ENCODE measurements at places on chromosomes 1 and 21.

- DNase-seq, result no peak
These were observed 128.9 kb downstream of the HHAT start for GRCh38 chr1:210457568-210457967.

- no peak for DNase-seq
These were observed 155.0 kb upstream of the EDN2 start for GRCh38 chr1:41639332-41639936.

DNA sequence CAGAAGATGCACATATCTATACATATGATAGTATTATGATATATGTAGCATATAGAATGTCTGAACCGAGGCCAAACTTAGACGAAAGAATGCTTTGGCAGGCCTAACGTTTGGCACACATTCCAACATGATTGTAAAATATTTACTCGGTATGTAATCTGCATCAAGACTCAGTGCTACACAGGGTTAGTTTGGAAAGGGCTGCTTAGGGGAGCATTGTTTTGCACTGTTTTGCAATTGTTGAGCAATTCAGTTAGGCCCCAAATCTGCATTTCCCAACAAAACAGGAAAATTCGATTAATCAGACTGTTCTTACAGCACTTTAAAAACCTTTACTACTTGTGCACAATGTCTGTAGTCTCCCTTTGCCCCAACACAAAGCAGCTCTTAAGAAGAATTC, 216.0 kb upstream of the NEGR1 start:
- DNase-seq, result no peak

DNA sequence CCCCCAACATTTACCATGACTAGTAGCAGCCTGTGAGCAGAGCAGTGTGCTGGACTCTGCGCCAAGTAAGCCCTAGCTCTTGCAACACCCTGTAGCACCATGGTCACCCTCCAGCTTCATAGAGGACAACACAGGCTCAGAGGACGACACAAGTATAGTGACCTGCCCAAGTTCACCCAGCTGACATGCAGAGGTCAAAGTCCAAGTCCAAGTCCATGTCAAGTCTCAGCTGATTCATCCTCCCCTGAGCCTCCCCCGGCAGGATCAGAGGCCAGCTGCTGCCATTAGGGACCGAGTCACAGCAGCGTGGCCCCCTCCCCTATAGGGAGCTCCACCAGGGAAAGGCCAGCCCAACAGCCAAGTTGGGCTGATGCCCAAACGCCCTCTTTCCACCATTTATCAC, 15.9 kb downstream of the SDC3 start:
- no peak for DNase-seq

DNA sequence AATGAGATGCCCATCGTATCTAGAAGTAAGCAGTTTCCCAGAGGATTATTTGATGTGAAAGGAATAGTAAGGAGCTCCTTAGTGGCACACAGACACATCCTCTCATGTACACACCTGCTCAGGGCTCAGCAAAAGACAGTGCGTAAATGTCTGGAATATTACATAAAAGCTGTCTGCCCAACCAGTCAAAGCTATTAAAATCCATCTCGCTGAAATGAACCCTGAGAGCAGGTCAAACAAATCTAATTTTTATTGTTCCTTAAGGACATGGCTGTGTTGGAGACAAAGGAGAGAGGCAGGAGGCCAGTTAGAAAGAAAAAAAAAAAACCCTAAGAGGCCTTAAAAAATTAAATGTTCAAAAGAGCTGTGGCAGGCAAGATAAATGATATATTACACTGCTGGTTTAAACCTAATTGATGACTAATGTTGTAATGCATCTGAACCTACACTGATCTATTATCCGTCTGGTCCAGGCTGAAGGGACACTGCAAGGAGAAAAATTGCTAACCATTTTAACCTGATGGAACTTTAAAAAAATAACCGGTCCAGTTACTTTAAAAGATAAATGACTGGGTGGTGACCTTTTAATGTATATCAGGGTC, 58.5 kb upstream of the FGGY start:
- DNase-seq, result no peak

DNA sequence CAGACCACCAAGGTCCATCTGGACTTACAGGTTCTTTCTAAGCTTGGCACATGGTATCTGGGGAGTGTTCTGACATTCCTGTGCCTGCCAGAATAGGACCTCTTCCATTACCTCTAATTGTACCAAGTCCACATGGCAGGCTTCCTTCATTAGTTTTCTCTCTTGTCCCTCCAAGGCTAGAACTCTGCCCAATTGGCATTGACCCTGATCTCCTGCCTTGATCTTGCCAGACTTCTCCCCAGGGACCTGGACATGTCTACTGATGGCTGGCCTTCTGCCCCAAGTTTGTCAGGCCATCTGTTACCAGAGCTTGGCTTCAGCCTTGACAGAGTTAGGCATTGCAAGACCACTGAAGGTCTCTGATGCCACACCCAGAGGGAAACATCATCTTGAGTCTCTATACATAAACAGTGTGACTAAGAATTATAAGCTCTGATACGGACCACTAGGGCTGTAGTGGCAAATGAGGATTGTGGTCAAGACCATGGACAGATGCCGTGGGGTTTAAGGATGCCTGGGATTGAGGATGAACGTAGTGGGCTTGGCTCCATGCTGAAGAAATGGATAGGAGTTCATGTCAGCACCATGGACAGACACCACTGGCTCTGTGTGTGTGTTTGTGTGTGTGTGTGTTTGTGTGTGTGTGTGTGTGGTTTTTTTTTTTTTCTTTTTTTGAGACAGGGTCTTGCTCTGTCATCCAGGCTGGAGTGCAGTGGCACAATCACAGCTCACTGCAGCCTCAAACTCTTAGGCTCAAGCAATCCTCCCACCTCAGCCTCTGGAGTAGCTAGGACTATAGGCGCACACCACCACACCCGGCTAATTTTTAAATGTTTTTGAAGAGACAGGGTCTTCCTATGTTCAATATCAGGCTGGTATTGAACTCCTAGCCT, 19.5 kb upstream of the PSMB2 start:
- no peak for DNase-seq

- DNase-seq, result no peak
These were observed 11.6 kb downstream of the UBE2J2 start for GRCh38 chr1:1262071-1262470.

DNA sequence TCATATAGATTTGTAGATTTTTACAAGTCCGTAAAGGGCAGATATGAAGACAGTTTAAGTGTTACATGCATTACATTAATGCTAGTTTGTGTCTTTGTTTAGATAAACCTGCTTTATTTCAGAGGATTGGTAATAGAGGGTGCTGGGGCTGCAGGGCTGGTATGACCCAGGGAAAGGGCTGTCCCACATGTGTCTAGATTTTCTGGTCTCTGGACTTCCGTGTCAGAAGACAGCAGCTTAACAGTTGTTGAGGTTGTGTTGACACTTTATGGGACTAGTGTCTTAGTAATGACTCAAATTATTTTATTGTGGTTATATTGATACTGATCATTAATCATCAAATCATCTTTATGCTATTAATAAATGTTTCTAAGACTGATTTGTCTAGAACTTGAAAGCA, 10.1 kb downstream of the PRDM2 start:
- no peak for DNase-seq

DNA sequence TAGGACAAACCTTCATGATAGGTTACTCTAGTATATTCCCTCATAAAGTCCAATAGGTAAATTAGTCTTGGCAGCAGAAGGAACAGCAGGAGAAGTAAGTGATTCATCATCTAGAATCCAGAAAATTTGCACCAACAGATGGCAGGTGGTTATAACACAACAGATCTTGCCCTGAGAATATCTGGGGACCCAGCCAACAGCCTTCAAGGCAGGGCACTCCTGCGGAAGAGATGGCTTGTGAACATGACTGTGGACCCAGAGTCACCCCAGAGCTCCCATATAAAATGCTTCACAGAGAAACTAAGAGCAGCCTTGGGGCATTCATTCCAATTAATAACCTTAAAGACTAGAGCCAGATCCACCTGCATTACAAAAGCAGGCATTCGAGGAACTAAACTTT, 7.9 kb upstream of the PLA2G2C start:
- no peak for DNase-seq

GRCh38 chr1:58996341-58997059, 212.7 kb upstream of the JUN start:
- DNase-seq, result no peak

DNA sequence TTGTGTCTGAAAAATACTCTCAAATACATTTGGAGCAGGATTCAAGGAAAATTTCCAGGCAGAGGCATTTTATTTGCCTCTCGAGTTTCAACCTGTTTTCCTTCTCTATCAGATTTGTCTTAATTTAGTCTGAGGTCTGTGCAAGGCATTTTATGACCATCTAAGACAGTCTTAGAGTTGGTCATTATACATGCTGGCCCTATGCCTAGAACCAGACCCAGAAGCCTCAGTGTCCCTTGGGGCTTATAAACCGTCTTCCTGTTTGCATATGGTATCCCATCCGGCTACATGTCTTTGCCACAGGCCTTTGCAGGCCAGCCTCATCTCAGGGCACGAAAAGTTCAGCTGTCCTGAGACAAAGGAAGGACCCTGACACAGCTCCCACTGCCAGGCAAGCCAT, 346.1 kb downstream of the SIPA1L2 start:
- DNase-seq, result no peak

- DNase-seq, result no peak
These were observed 90.0 kb downstream of the FNBP1L start for GRCh38 chr1:93537924-93538323.

- peak; percentile 14 for DNase-seq
These were observed 42.0 kb upstream of the LDLRAP1 start for GRCh38 chr1:25501235-25502058.

GRCh38 chr1:186303911-186304310, 71.1 kb downstream of the TPR start:
- no peak for DNase-seq

DNA sequence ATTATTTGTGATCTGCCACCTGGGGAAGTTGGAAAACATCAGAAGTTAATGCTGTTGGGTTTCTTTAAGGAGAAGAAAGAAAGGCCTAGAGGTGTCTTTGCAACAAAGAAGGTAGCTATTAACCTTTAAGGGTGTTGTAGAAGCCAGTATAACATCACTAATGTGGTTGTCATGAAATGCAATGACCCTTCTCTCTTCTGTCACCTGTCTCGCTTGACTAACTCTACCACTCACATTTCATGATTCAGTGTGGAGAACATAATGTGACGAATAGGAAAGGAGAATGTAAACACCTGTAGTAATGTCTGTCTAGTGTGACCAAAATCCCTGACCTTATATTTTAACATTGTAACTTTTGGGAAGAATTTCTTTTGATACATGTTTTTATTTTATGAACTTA, 211.7 kb upstream of the UBE2U start:
- no peak for DNase-seq

- DNase-seq, result no peak
These were observed 119.4 kb upstream of the F3 start for GRCh38 chr1:94660994-94661393.

All from T-helper 17 cell (primary cell).